Frontal cortex (tissue), 4 donors: ENCODE measurements at places on chromosomes 12 and 14. TPM values are rescaled to one million over a fixed set of nuclear protein-coding genes. Genes with fewer than 3 reads are reported as not detected.

DNA sequence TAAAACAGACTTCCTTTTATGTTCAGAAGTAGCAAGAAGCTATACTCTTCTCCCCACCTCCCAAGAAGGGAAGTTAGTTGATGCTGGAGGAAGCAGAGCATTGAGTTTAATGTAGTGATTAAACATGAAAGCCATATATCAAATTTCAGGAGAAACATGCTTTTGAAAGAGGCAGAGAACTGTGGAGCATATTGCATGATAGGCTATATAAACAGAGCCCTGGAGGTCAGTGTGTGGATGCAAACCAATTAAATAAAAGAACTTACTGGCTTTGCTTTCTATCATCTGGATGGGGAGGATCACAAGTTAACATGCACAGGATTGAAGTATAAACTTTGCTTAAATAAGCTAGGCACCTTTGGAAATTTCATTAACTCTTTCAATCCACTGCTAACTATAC, 94.1 kb downstream of the MSRB3 start:
- no peak for DNase-seq

GRCh38 chr12:92485351-92486348, 217.1 kb upstream of the PLEKHG7 start:
- no peak for DNase-seq

- no peak for DNase-seq
Measured at GRCh38 chr12:96208346-96208745, 14.2 kb downstream of the ELK3 start.

DNA sequence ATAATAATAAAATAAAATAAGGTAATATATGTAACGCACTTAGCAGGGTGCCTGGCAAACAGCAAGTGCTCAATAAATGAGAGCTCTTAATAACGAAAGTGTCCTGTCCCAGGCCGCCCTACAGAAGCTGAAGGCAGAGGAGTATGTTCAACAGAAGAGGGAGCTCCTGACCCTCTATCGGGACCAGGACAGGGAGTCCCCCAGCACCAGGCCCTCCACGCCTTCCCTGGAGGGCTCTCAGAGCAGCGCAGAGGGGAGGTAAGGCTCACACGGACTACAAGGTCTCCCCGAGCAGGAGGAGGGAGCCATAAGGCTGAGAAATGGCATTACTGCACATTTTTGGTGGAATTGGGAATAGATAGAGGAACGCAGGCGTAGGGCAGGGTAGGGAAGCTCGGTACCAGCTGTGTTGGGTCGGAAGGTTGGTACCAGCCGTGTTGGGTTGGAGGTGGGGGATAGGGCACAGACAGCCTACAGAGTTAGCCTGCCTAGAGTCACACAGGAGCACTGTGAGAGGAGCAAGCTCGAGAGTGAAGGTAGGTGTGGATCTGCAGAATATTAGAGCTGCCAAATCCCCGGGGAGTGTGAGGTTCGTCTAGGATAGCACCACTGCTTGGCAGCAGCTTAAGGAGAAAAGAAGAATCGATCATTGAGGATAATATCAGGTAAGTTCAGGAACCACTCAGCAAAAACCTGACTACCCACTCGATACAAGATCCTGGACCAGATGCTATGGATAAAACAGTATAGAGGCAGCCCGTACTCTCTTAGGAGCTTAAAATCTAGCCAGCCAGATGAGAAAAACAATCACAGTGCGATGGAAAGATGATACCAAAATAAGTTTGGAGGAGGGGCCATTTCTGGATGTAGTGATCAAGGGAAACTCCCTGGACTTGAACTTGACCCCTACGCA, 15.3 kb downstream of the TNFRSF1A start:
- peak; percentile 68 for DNase-seq

DNA sequence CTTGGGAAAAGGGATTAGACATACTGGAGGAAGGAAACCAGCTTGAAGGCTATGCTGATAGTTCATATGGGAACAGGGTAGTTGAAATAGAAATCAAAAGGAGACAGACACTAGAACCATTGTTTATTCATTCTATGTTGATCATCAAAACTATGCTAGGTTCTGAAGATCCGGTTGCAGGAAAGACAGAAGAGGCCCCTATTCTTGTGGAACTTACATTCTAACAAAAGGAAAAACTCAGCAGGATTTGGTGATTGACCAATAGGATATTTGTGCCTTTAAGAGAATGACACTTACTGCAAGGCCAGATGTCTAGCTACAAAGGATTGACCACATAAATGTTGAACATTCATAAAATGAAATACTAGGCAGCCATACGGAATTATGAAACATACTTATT, 179.2 kb downstream of the AKAP6 start:
- DNase-seq, result no peak

GRCh38 chr12:132367071-132367851, 37.9 kb upstream of the GALNT9 start:
- no peak for DNase-seq

DNA sequence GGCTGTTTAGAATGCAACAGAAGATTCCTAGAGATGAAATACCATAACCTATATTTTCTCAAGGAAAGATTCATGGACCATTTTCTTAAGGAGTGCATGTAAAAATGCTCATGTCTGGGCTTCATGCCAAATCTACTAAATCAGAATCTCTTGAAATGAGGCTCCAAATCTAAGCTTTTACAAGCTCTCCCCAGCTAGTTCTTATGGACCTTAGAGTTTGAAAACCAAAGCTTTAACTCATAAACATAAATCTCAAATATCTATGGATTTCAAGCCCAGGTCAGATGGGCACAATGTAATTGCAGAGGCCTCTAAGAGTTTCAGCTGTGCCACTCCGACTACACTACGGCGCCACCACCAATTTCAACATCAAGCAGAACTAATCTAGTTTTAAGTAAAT, 117.3 kb upstream of the CAND1 start:
- DNase-seq, result no peak

- no peak for DNase-seq
Measured at GRCh38 chr12:89960607-89961394, 252.2 kb upstream of the ATP2B1 start.

GRCh38 chr12:122124370-122124769, 45.8 kb downstream of the MLXIP start:
- no peak for DNase-seq

- peak; percentile 87 for DNase-seq
Measured at GRCh38 chr12:98894412-98895085, 249.5 kb downstream of the APAF1 start.

DNA sequence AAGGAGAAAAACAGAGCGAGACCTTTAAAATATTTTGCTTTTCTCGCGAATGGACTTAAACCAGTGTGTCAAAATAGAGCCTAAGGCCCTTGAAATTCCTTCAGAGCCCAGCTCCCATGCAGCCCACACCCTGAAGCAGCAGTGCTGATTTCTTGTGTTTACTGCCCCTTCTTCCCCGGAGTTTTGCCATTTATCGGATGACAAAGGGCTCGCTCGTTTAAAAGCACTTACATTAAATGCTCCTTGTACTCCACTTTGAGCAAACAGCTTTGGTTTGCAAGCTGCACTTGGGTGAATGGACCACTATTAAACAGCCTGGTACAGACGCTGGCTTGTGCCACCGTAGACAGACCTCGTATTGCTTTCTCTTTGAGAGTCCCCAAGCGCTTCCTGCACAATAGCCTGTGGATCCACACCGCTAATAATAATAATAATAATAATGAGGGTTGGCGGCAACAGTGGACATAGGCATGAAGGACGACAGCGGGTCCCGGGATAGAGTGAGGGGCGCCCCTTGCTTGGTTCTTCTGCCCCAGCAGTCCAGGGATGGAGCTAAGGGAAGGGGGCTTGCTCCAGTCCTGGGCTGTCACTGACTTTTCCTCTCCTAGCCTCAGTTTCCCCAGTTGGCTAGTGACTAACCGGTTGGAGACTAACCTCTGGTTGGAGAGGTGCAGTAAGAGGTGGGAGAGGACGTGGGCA, 6.6 kb downstream of the DLK1 start:
- no peak for DNase-seq

DNA sequence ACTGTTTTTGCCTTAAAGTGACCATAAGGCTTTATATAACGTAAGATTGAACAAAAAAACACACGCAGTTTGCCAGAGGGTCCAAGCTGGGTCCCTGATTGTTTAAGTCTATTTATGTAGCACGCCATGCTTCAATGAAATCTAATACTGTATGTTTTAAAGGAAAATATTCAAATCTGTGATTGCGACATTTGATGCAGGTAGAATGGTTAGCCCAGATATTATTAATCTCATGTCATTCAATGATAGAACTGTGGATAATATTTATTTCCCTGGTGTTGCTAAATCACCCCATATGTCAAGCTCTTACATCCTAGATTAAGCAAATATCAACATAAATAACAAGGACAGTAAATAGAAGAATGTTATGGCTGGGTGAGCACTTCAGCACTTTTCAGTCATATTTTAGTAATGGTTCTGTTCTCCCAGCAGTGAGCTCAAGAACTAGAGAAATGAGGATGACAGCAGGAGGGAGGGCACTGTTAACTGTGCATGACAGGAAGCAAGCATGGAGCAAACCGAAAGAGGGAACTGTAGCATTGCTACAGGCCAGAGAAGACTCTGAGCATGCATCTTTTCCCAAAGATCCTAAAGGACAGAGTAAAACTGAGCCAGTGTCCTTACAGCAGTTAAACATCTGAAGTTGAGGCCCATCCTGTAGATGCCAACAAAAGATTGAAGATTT, 465.7 kb upstream of the MGAT4C start:
- DNase-seq, result no peak

DNA sequence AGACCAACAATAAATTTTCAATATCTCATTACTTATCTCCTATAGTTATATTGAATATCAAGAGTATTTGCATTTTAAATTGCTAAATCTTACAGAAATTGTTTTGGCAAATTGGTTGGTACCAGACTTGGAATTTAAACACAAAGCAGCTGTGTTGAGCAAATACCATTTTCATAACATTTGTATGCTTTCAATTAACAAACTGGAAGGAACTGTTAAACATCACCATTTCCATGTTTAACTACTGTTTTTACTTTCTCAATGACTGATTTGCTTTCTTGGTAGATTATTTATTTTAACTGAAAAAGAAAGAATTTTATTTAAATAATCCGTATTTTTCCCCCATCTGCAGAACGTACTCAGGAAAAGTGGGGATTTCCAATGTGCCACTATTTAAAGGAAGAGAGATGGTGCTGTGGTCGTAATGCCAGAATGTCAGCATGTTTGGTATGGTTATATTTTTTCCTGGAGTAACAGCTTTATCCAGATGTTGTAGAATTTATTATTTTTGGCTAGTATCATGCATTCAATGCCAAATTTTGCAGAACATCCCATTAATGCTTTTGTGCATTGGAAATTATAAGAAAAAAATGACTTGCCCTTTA, 72.3 kb downstream of the METTL25 start:
- DNase-seq, result no peak

- peak; percentile 6 for DNase-seq
Measured at GRCh38 chr14:22319526-22320361, 269.3 kb downstream of the DAD1 start.

DNA sequence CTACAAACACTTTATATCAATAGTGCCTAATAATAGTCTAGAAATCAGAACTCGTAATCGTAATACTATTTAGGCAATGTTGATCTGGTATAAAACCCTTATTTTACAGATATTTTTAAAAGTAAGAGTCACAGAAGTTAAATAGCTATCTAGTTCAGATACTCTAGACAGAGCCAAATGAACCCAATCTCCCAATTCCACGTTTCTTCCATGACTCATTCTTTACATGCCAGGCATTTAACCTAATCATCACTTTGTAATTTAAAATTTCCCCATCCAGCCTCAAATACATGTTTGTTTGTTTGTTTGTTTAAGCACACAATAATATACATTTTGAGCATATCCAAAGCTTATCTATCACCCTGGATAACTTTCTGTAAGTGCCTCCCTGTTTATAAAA, 36.4 kb upstream of the GARIN6 start:
- no peak for DNase-seq

- DNase-seq, result no peak
Measured at GRCh38 chr12:30823156-30823699, 68.5 kb upstream of the CAPRIN2 start.

- no peak for DNase-seq
Measured at GRCh38 chr14:105855893-105856675, 329.7 kb downstream of the TMEM121 start.

The SYNJ2BP gene
- 25.3 TPM for total RNA-seq

The POTEG gene
- not detected for total RNA-seq

The BRAP gene
- total RNA-seq, result 32.2 TPM

The IQSEC3 gene
- 4.1 TPM for total RNA-seq

The SDR9C7 gene
- 0.41 TPM for total RNA-seq

The AMIGO2 gene
- total RNA-seq, result 21.2 TPM
